ENCODE measurements at places on chromosomes 6 and 20.
A peak's percentile ranks its signal among the peaks of the same experiment; 100 is the strongest.

- DNase-seq: no peak
Measured at GRCh38 chr6:52363228-52363867, 1.4 kb downstream of the PAQR8 start.

DNA sequence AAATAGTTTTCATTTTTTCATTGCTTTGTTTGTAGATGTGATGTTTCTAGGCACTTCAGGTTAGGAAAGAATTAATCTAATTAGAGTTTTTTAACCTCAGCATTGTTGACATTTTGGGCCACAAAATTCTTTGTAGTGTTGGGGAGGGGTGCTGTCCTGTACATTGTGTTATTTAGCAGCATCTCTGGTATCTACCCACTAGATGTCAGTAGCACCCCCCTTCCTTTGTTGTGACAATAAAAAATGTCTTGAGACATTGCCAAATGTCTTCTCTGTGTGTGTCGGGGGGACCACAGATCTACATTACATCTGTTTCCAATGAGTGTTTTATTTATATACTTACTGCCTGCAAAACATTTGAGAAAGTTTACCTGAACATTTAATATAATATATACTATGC is 45.6 kb downstream of the EYA4 start:
- no peak for DNase-seq

DNA sequence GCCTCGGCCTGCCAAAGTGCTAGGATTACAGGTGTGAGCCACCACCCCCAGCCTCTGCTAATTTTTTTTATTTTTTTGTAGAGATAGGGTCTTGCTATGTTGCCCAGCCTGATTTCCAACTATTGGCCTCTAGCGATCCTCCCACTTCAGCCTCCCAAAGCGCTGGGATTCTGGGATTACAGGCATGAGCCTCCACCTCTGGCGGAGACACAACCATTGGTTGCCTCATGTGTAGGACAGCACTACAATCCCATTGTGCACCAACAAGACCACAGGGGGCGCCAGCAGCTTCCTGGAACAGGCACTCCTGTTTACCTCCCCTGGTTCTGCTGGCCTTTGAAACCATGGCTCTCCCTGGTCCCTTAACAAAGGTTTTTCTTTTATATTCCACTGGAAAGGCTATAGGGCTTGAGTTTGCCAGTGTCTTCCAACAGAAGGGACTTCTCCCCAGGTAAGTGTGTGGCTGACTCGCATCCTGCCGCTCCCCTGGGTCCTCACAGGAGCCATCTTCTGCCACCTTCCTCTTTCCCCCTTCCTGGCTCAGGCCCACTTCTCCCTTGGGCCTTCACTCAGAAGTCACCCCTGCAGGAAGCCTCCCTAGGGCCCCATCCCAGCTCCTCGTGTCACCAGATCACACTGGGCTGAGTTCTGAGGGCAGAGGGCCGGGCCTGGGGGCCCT is 39.2 kb upstream of the TLDC2 start:
- peak; percentile 89 for DNase-seq

DNA sequence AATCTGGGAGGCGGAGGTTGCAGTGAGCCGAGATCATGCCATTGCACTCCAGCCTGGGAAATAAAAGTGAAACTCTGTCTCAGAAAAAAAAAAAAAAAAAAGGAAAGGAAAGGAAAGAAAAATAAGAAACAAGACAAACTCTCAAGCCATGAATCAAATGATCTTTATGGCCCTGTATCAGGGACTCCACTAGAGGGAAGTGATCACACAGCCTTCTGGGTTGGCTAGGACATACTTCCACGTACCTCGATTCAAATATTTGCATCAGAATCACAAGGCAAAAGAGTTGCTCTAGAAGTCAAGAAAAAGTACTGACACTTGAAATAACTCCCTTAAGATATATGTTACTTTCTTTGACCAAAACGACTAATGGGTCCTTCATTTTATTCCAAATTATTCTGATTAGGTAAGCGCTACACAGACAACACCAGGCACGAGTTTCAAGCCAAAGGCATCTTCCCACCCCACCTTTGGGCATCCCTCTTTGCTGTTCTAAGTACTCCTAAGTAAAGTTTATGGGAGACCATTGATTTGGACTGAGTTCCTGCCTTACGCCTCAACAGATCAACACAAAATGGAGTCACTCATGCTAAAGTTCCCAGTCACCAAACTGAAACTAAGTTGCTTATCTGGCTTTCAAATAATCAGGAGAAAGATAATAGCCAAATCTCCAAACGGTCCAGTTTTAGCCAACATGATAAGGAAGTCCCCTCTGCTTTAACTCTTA is 77.5 kb upstream of the NT5E start:
- no peak for DNase-seq

GRCh38 chr20:52179331-52180179 is 12.0 kb downstream of the ZFP64 start:
- no peak for DNase-seq

GRCh38 chr20:57425150-57426013 is 34.2 kb downstream of the RBM38 start:
- no peak for DNase-seq

DNA sequence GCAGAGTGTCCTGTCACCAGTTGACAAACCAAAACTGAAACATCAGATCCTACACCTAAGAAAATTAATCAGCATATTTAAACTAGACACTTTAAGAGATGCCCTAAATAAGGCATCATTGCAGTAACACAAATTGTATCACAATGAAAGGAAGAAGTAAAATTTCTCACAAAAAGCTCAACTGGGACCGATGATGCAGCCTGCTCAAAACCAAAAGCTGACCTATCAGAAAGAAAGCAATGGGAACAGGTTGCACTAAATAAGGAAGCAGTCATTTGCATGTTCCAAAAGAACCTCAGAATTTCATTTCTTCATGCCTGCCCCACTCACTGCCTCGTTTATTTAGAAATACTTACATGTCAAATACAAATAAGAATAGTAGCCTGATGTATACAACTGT is 12.1 kb downstream of the HIVEP2 start:
- DNase-seq: no peak

- DNase-seq: no peak
Measured at GRCh38 chr6:146946559-146946958, 257.7 kb upstream of the STXBP5 start.

DNA sequence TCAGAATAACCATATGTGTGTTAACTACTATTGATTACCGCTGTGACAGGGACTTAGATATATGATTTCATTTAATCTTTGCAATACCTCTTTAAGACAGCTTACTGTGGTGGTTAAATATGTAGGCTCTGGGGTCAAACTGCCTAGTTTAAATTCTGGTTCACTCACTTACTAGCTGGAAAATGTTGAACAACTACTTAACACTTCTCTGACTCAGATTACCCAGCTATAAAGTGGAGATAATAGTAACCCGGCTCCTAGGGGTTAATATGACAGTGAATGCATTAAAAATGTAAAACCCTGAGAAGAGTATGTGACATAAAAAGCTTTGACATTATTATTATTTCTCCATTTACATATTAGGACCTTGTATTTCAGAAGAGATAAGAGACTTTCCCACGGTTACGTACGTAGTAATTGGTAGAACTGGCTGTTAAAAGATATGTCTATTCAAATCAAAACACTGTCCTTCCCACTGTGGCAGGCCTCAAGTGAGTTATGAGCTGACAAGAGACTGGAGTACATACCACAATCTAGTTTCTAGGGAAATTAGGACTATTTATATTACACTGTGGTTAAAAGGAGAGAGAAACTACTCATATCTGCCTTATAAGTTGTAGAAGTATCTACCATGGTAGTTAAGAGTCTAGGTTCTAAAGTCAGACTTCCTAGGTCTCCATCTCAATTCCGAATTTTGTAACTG is 4.4 kb upstream of the PLCB1 start:
- DNase-seq: no peak

DNA sequence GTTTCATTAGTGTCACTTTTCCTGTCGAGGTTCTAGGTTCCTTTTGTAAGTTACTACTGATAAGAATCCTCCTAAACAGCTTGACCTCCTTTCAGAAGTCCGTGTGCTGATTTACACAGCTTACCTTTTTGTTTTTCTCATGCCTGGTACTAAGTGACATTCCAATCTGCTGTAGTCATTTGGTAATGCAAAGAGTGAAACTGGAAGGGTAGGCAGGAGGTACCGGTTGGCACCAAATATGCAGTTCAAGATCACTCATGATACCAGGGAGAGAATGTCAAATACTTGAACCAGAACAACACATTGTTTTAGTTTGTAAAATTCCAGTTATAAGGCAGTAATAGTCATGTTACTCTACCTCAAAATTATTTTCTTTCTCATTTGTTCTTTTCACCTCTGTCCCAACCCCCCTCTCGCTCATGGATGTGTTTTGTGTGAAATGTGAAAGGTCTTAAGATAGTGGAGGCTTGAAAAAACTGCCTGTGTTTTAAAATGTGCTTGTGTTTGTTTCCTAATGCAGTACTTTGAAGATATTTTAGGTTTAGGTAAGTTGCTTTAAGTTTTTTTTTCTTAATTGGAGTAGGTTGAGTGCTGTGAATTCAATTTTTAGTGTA is 23.2 kb downstream of the AFDN start:
- no peak for DNase-seq

DNA sequence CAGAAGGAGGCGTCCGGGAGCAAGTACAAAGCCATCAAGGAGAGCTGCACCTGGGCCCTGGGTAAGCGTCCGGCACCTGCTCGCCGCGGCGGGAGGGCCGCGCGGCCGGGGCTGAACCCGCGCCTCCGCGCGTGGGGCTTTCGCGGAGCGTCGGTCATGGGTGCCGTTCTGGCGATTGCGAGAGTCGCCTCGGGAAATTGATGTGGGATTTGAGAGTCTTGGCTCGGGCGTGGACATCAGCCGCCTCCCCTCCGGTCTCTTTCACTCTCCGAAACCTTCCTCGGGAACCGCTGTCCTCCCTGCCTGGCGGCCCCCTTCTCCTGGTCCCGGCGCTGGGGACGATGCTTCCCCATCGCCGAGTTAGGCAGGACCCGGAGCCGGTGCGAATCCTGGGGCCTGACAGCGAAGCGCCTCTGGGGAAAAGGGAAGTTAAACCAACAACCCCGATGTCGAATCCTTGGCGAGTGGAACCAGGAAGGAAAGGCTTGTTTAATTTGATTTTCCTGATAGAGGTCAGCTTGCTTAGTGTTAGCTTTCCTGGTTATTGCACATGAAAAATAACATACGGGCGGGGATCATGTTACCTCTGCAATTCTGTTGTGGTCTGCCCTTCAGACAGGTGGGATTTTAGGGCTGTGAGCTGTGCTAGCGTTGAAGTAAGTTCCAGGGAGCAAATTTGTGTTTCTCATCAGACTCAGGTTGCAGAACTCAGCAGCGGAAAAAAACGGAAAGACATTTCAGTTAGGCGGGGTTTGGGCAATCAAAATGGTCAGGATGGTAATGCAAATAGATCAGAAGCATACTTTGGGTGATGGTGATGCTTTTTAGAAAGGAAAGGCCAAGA is 594 bp downstream of the ARFGEF3 start:
- DNase-seq: no peak

DNA sequence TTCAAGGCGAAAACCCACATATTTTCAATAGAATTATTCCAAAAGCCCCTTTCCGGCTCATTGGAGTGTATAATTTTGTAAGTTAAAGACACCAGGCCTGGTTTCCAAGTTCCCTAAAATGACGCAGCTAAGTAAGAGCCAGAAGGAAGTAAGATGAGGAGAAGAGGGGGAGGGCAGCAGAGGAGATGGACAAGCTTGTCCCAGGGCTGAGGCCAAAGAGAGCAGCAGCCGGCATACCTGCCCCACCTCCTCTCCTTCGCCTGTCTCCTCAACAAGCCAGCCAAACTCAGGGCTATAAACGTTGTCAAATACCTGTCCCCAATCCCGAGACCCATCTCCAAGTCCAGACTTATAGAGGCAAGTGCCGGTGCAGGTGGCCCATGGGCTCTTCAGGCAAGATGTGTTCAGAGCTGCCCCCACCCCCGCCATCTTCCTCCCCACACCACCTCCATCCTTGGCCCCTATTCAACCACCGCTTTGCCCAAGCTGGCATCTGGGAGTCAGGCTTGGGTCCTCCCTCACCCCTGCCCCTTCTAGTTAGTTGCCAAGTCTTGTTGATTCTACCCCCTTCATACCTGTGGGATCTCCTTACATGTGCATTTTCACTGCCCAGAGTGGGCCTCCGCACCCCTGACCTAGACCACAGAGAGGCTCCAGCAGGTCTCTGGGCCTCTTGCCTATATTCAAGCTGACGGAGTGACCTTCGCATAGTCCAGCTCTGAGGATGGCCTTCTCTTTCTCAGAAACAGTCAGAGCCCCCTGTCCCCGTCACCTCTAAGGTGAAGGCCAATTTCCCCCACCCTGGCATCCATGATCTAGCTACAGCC is 75.7 kb upstream of the SIRPA start:
- DNase-seq: no peak

DNA sequence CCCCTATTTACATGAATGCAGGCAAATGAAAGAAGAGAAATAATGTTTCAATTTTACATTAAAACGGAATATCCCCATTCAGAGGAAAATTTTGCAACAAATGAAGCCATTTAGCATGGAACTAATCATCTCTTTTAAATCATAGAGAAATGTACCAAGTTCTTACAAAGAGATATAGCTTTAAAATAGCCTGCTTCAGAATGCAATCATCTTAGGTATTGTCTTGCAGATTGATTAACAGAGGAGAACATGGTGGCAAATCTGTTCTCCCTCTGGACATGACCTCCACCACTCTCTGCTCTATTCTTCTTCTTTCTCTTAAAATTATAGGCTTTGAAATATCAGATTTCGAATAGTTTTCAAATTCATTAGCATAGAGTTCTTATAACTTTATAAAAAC is 155.7 kb upstream of the DTNBP1 start:
- DNase-seq: no peak

- no peak for DNase-seq
Measured at GRCh38 chr20:56750430-56750829, 121.3 kb downstream of the TFAP2C start.
